CD14-positive monocyte (primary cell): ENCODE measurements at places on chromosomes 5 and 9.

DNA sequence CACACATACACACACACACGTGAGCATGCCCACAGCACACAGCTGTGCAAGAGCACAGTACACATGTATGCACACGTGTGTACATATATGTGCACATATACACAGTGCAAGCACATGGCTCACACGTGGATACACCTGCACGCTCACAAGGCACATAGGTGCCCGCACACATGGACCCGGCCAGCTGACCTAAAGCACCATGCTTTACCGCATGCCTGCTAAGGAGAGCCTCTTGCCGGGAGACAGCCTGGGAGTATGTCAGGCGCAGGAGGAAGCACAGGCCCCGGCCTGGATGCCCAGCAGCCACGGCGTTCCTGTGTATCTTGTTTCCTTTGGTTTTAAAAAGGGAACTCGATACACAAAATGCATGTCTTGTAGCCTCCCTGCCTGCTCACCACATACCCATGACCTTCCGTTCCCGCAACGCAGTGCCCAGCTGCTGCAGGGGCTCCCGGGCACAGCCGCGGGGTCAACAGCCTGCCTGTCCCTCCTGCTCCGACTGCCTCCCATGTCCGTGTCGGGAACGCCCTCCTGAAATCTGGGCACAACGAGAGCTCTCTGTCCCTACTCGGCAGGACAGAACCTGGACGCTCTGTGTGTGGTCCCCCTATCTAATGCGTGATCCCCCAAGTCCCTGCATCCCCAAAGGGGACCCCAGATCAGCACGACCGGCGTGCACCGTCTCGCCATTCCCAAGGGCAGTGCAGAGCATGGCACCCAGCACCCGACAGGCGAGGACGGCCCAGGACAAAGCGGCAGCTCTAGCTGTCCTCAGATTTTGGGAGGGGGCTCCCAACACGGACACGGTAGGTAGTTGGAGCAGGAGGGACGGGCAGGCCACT is 3.6 kb downstream of the SLC12A7 start:
- peak; percentile 27 for DNase-seq

GRCh38 chr5:174056064-174056847 is 10.8 kb downstream of the NSG2 start:
- no peak for DNase-seq

- no peak for DNase-seq
Observed at GRCh38 chr9:118459913-118460312, 755.7 kb downstream of the TLR4 start.

GRCh38 chr5:1522601-1523479 is 920 bp downstream of the LPCAT1 start:
- no peak for DNase-seq

- no peak for DNase-seq
Observed at GRCh38 chr9:79555474-79556089, 16.2 kb upstream of the TLE4 start.

DNA sequence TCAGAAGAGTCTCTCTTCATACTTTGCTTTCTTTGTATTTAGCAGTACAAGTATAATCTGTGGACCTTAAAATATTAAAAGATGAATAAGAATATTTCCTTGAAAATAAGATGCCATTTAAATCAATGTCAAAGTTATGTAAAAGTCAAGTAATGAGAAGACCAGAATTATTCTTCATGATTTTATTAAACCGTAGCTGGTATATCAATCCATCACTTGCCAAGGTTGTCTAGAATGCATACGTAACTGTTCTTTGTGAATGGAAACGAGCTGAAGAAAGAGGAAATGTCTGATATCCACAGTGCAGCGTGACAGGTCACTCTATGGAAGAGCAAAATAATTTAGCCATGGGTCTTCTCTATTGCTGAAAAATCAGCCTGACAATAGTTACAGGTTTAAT is 488.7 kb upstream of the CCNG1 start:
- DNase-seq: no peak

GRCh38 chr5:111739416-111739815 is 17.6 kb downstream of the NREP start:
- DNase-seq: no peak

DNA sequence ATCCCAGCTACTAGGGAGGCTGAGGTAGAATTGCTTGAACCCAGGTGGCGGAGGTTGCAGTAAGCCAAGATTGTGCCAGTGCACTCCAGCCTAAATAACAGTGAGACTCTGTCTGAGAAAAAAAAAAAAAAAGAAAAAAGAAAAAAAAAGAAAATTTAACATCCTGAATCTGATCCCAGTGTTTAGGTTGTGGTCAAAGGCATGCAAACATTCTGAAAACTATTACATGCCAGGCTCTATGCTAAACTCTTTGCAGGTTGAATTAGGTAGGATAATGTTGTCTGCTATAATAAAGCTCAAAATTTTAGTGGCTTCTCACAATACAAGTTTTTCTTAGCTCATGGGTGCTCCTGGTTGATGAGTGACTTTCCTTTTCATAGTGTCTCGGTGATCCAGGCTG is 367.4 kb downstream of the PSAT1 start:
- no peak for DNase-seq

- DNase-seq: no peak
Observed at GRCh38 chr5:174159327-174160114, 114.0 kb downstream of the NSG2 start.

DNA sequence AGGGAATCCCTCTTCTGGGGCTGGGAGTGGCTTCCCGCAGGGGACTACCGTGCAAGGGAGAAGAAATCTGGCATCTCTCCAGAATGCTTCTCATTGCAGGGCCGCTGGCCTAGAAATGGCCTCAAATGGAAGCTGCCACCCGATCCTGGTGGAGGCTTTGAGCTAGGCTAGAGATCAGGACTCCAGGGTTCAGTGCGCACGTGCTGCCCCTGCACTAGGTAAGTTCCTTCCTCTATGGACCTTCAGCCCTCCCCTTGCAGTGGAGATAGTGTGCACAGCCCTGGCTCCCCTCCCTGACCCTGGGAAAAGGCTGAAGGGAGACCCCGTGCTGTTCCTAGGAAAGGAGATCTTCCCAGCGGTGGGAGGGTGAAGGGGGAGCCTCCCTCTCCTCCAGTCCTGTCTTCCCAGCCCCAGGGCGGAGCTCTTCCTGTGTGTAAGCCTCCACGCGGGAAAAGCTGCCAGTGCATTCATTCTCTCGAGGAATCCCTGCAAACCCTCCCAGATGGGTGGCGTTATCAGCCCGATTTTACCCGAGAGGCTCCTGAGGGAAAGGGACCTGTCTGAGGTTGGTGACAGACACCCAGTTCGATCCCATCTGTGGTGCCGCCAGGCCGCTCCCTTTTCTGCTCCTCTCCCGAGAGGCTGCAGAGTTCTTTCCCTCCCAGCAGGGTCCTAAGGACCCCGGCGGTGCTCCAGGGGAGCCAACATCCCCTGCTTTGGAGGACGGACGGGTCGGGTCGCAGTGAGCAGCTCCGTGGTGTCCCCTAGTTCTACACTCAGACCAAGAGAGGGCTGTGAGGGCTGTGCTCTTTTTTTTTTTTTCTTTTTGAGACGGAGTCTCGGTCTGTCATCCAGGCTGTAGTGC is 1.4 kb upstream of the CERCAM start:
- no peak for DNase-seq

GRCh38 chr9:26694381-26695297 is 198.0 kb downstream of the CAAP1 start:
- no peak for DNase-seq

DNA sequence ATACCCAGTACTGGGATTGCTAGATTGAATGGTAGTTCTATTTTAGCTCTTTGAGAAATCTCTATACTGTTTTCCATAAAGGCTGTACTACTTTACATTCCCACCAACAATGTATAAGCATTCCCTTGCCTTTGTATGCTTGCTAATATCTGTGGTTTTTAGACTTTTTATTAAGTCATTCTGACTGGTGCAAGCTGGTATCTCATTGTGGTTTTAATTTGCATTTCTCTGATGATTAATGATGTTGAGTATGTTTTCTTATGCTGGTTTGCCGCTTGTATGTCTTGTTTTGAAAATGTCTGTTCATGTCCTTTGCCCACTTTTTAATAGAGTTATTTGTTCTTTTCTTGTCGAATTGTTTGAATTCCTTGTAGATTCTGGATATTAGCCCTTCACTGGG is 512.7 kb upstream of the PAPPA start:
- DNase-seq: no peak

DNA sequence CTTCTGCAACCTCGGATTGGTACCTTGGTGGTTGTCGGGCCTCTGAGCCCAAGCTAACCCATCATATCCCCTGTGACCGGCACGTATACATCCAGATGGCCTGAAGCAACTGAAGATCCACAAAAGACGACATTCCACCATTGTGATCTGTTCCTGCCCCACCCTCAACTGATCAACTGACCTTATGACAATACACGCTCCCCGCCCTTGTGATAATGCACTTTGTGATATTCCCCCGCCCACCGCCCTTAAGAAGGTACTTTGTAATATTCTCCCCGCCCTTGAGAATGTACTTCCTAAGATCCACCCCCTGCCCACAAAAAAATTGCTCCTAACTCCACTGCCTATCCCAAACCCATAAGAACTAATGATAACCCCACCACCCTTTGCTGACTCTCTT is 16.5 kb upstream of the TOR1B start:
- DNase-seq: no peak

DNA sequence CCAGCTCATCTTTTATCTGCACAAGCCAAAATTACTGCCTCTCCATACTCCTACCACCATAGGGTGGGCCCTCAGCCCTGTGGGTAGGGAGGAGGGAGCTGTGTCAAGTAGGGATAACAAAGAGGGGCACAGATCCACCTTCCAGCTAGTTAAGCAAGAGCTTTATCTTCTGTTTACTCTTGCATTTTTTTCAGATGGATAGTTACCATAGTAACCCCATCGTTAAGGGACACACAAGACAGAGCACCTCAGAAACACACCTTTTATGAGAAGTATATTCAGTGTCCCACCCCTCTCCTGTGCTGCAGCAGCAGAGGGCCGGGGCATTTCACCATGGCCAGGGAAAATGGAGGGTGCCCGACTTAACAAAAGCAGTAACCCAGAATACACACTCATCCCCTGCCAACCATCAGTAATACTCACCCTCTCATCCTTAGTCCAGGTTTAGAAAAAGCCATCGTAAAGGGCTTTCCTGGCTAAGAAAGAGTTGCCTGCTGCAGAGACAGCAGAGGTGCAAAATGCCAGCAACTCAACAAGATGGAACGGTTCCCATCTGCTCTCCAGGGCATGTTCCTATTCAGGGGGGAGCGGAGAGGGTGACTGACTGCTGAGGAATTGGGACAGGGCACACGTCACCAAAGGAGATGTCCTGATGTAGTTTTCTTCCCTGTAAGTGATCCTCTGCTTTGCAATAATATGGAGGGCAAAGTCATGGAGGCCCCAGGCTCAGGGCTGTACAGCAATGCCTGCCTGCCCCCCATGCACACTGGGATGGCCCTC is 25.1 kb downstream of the MACROH2A1 start:
- no peak for DNase-seq

GRCh38 chr9:137574192-137574591 is 4.5 kb downstream of the DPH7 start:
- DNase-seq: no peak

- DNase-seq: no peak
Observed at GRCh38 chr9:89731262-89732182, 126.7 kb downstream of the GADD45G start.

- no peak for DNase-seq
Observed at GRCh38 chr5:44632344-44632743, 176.4 kb upstream of the MRPS30 start.

- DNase-seq: no peak
Observed at GRCh38 chr5:96582343-96582742, 79.8 kb upstream of the CAST start.

GRCh38 chr9:13948037-13948436 is 365.9 kb downstream of the NFIB start:
- DNase-seq: no peak

DNA sequence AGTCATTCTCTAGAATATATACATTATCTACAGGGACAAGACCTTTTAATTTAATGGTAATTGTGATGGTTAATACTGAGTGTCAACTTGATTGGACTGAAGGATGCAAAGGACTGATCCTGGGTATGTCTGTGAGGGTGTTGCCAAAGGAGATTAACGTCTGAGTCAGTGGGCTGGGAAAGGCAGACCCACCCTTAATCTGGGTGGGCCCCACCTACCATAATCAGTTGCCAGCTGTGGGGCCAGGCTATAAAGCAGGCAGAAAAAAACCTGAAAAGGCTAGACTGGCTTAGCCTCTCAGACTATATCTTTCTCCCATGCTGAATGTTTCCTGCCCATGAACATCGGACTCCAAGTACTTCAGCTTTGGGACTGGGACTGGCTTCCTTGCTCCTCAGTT is 112.2 kb upstream of the SMC2 start:
- DNase-seq: no peak

GRCh38 chr5:127683008-127683407 is 20.2 kb upstream of the CCDC192 start:
- no peak for DNase-seq

DNA sequence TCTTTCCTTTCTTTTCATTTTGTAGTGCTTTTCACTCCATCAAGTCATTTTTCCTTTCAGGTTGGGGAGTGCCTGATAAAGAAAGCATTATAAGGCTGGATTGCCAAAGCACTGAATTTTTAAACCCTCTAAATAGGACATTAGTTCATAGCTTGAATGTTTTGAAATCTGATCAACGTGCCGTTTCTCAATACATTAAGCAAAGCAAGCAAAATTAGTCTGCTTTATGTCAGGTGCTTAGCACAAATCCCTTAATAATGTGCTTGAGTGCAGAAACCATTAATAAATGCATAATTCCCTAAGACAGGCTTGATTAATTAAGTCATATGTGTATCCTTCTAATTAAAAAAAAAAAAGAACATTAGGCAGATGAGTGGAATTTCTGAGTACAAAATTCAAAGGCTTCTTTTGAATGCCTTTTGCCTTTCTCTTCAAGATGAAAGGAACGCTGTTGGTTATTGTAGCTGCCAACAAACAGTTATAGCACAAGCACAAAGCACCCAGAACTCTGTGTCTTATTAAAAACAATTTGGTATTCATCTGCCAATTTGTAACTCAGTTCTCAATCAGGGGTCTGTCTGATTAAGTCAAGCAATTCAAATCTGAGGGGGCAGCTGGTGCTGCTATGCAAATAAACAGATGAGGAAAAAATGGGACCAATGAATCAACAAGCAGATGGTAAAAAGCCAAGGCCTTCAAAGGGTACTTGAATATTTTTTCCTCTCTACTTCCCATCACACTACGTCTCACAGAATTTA is 233.7 kb downstream of the TLE1 start:
- no peak for DNase-seq

- no peak for DNase-seq
Observed at GRCh38 chr9:91723420-91724067, 226.5 kb downstream of the ROR2 start.

DNA sequence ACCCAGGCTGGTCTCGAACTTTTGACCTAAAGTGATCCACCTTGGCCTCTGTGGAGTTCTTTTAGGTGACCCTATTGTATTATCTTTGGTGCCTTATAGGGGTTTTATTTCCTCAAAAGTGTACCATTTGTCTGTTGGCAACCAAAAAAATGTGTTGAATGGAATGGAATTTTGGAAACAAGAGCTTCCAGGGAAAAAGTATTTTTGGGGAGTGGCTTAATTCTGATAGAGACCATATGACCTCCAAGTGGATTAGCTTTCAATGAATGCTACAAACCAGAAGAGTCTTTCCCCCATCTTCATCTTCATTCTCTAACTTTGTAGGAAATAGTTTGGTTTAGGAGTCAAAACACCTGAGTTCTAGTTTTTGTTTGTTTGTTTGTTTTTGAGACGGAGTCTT is 3.4 kb upstream of the OGN start:
- no peak for DNase-seq
